ENCODE measurements at places on chromosomes 16 and 17.

GRCh38 chr17:62693616-62694409 lies 66.3 kb downstream of the MRC2 start:
- no peak for DNase-seq

- DNase-seq: no peak
These were observed 49.9 kb upstream of the DOC2B start for GRCh38 chr17:231191-231965.

GRCh38 chr17:159609-160008 lies 21.8 kb downstream of the DOC2B start:
- no peak for DNase-seq

- peak; percentile 40 for DNase-seq
These were observed 21.4 kb upstream of the SPACA3 start for GRCh38 chr17:32970281-32970680.

DNA sequence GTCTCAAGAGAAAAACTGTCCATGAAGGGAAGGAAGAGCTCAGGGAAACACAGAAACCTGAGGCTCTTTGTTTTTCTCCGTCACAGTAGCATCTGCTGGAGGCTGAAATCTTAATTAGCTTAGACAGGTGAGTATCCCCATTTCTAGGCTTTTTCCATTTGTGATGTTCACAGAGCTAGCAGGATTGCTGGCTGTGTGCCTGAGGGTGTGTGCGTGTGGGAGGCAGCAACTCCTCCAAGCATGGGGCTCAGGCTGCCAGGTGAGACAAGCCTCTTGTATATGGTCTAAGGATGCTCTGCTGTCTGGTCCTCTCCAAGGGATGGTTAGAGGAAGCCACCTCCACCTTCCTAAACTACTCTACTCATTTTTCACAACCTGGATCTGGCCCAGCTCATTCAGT lies 569.9 kb downstream of the HS3ST4 start:
- DNase-seq: no peak

- DNase-seq: no peak
These were observed 28.2 kb downstream of the HELZ start for GRCh38 chr17:67216578-67217320.

DNA sequence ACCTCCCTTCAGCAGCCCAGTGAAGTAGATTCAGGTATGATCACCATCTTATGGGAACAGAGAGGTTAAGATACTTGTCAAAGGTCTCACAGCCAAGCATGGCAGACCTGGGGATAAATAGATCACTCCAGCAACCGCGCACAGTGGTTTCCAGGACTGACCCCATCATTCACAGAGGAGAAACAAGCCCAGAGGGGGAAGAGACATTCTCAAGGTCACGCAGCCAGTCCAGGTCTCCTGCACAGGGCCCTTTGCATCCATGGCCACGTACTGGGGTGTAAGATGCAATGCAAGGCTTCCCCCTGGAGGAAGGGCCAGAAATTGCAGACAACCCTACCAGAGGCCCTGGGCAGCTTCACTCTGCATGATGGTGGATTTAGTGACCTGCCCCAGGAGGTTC lies 19.9 kb downstream of the TLE7 start:
- peak; percentile 58 for DNase-seq

- DNase-seq: no peak
These were observed 44.9 kb downstream of the EMP2 start for GRCh38 chr16:10535461-10535860.

- DNase-seq: no peak
These were observed 46.8 kb downstream of the SLC39A11 start for GRCh38 chr17:73045724-73046123.

Data from OCI-M1 (cell line).